ENCODE measurements at places on chromosomes 12 and 14.
A peak's percentile ranks its signal among the peaks of the same experiment; 100 is the strongest.

- no peak for DNase-seq
These were observed 51.5 kb upstream of the RASSF3 start for GRCh38 chr12:64558754-64559153.

- no peak for DNase-seq
These were observed 135.9 kb upstream of the MDM1 start for GRCh38 chr12:68468036-68468435.

- DNase-seq = no peak
These were observed 499 bp upstream of the GXYLT1 start for GRCh38 chr12:42145197-42145549.

DNA sequence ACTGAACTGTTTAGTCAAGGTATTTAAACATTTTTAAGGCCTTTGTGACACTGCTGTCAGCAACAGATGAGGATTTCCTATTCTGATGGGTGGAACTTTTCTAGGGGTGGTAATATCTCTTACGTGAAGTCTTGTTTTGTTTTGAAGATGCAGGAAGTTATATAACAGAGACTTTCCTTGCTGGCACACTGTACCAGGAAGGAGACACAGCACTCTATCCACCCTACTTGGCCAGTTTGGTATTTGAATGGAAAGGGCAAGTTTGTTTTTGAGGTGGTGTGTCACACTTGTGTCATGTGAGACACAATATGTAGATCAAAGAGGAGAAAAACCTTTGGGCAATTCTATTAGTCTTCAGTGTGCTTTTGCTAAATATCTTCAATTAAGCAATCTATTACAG, 51.6 kb upstream of the SRP54 start:
- DNase-seq = no peak

DNA sequence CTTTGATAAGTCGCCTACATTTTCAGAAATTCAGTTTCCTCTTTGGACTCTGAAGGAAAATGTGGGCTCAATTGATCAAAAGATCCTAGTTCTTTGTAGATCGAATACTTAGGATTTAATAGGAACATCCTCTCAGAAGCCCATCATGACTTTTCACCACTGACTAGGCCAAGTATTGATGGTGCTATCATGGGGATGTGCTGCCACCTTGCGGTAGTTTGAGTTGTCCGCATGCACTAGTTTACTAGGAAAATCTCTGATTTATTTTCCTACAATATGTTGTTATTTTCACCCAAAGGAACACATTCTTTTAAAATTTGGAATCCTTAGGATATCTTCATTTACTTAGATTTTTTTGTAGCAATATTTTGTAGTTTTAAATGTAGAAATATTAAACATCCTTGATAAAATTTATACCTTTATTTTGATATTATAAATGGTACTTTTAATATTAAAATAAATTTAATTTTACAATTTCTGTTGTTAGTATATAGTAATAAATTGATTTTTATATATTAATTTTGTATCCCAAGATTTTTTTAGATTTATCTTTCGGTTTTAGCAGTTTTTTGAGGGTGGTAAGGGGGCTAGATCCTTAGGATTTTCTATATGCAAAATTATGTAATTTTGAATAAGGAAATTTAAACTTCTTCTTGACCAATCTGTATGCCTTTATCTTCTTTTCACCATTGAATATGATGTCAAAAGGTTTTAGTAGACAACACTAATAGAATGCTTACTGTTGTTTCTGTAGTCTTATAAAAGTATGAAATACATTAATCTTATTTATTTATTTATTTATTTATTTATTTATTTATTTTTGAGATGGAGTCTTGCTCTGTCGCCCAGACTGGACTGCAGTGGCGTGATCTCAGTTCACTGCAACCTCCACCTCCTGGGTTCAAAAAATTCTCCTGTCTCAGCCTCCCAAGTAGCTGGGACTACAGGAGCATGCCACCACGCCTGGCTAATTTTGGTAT, 52.9 kb upstream of the OR9K2 start:
- peak; percentile 4 for DNase-seq

DNA sequence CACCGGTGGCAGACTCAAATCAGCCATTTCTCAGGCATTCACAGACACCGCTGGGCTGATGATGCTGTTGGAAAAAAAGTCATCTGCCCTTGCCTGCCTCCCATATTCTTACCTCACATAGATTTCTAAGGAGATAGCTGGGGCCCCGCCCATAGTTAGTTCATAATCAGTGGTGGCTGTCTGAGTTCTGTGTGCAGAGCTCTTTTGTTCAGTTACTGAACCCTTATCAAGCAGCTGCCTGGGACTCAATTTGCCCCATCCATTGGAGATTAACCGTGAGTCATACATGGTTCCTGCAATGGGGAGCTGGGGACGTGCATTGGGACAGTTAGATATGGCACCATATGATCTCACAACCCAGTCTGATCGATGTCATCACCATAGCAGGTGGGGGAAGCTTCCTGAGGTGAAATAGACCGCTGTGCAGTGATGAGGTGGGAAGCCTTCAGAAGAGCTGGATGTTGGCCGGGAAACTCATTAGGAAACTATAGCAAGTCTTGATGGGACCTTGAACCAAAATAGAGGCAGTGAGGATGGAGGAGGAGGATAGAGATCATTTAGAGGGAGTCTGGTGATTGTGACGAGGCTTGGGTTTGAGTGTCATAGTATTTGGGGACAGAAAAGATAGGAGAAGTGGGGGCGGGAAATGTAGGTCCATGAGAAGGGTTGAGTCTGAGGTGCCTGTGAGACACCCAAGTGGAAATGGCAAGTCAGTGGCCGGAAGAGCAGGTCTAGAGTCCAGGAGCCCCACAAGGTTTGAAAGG, 147.8 kb downstream of the GCH1 start:
- DNase-seq = no peak

- DNase-seq = no peak
These were observed 38.7 kb downstream of the KCNH5 start for GRCh38 chr14:63006531-63006930.

- no peak for DNase-seq
These were observed 29.4 kb upstream of the FBRSL1 start for GRCh38 chr12:132460571-132460970.

DNA sequence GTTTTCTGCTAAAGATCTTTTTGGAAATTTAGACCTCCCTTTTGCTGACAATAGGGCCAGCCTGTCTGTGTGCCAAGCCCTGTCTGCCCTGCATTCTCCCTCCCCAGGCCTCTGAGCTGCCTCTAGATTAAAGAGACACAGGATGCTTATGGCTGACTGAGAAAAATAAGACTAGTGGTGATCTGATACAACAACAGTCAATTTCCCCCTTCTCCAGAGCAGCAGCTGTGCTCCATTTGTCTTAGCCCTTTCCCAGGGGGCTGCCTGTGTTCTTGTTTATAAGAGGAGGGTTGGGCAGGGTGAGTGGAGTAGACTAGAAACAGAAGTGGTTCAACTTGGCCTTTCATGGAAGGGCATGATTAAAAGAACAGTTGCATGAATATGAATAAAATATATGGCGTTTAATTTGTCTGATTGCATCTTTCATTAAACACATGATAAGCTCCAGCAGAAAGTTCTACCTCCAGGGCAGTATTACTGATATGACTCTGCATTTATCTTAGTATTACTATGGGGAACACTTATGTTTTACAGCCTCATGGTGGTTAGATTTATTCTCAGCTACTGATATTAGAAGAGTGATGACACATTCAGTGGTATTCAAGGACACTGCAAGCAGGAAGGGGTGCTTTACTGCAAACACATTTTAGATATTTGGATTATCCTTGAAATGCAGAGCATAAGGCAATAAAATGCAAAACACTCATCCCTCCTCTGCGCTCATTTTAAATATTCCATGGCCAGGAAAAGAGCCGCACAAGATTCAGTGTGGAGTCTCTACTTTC, 150.2 kb upstream of the CLEC14A start:
- DNase-seq = no peak

DNA sequence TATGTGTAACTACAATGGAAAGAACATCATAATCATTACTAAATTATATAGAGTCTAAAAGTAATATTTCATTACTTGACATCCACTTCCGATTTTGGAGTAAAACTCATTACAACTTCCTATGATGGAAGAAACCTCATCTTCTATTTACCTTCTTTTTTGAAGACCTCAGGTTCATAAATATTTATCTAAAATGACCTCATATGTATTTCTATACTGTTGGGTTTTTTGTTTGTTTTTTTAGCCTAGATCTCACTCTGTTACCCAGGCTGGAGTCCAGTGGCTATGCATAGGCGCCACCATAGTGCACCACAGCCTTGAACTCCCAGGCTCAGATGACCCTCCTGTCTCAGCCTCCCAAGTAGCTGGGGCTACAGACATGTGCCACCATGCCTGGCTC, 39.9 kb upstream of the BMAL2 start:
- no peak for DNase-seq

DNA sequence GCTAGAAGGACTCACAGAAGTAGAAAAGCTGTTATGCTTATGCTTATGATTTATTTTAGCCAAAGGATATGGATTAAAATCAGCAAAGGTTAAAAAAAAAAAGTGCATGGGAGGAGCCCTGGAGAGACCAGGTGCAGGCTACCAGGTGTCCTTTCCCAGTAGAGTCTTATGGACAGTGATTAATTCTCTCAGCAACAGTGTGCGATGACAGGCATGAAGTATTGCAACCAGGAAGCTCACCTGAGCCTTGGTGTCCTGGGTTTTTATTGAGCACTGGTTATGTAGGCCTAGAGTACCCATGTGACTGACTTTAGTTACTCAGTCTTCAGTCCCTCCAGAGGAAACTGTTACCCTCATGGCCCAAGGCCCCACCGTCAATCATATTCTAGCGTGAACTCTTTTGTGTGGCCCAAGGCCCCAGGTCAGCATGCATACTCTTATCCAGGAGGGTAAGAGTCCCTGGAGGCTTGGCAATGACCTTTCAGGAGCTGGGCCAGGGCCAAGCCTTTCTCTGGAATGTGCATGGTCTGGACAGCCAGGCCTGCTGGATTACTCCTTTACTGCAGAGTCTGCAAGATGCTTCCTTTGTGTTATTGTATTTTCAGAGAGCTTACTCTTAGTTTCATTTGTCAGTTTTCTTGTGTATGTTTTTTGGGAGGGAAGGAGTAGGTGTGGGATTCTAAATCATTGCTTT, 69.6 kb upstream of the RD3L start:
- DNase-seq = no peak

- DNase-seq = no peak
These were observed 440.2 kb downstream of the ATP23 start for GRCh38 chr12:58381546-58381945.

DNA sequence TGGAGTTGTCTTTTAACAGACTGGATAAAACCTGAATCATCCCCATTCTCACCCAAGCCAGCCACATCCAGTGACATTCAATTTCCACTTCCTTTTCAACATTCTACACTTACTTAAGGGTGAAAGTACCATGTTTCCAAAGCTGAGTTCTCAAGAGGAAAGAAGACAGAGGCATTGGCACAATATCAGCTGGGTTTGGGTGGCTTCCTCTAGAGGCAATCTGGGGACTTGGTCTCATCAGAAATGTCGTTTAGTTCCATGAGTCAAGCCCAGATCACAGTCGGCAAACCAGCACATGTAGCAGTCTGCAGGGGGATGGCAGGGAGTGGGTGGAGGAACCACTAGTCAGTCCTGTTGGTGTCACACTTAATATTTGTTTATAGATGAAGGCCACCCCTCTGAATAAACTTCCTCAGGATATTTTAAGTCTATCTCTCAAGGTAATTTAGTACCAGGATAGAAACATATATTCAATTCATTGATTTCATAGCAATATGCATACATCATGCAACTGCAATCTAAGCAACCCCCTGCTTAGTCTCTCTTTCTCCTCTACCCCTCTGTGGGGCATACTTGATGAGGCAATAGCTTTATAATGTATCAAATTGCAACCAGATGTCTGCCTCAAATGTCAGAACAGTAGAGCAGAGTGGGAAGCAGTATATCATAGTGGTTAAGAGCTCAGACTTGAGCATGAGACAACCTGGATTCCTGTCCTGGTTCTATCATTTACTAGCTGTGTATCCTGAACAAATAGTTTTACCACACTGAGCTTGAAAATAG, 3.0 kb downstream of the SRRM4 start:
- DNase-seq = no peak

GRCh38 chr12:104345234-104346066, 41.9 kb downstream of the EID3 start:
- no peak for DNase-seq

DNA sequence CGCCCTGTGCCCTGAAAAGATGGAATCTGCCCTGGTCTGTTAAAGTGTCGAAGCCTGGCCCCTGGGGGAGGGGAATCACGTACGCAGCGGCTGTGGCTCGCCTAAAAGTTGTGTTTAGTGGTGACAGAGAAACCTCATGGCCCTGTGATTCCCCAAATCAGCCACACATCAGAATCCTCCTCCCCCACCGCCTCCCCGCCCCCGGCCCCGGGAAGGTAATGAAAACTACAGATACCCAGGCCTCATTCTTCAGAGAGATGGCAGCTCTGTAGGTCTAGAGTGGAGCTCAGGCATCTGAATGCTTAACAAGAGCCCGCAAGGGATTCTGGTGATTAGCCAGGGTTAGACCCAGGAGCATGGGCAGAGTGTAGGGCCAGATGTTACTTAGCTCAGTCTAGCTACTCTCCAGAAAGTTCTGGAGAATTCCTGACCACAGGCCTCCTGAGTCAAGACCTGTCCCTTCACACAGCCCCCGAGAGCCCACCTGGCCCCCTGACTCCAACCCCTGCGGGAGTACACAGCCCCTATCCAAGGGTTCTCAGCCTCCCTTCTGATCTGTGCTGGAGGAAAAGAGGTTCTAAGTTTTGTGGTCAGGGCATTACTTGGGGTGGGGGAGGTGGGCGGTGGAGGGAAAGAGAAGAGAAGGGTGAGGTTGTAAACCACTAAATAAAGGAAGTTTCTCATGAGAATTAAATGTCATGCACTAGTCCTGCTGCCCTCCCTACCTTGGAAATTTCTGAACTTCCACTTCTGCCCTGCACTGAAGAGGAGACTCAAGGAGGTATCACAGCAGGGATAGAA, 114.8 kb downstream of the PLXNC1 start:
- no peak for DNase-seq

- no peak for DNase-seq
These were observed 657 bp downstream of the ARHGAP9 start for GRCh38 chr12:57479043-57479375.

DNA sequence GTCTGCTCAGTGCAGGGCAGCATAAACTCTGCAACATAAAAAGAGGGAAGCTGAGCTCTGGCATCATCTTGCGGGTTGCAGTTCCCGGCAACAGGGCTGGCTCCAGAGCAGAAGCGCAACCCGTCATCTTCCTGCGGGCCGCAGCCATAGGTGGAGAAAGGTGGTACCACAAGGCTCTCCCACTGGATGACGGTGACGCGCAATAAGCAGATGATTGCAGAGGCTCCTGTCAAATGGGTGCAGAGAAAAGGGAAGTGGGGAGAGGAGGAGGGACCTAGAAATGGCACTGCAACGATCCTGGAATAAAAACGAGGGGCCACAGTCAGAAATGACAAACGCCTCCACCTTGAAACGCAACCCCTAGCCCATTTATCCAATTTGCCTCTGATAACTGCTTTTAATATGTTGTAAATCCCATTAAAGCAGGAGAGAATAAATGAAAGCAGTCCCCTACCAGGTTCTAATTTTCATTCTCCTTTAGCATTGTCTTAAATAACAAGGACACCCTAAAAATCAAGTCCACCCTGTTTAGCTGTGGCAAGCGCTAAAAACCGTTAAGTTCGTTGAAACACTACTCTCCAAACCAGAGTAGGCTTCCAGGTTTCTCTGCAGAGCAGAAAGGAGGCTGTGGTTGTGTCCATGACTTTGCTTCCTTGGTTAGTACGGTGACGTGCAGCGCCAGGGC, 30.9 kb upstream of the TUBA1C start:
- no peak for DNase-seq

GRCh38 chr14:101588990-101589389, 27.7 kb downstream of the DIO3 start:
- no peak for DNase-seq

- DNase-seq = no peak
These were observed 109.4 kb upstream of the HIF1A start for GRCh38 chr14:61585598-61586543.

GRCh38 chr12:45494279-45494678, 235.2 kb upstream of the ARID2 start:
- no peak for DNase-seq

Data from brain pericyte (primary cell).